ENCODE measurements at places on chromosomes 4 and X.

DNA sequence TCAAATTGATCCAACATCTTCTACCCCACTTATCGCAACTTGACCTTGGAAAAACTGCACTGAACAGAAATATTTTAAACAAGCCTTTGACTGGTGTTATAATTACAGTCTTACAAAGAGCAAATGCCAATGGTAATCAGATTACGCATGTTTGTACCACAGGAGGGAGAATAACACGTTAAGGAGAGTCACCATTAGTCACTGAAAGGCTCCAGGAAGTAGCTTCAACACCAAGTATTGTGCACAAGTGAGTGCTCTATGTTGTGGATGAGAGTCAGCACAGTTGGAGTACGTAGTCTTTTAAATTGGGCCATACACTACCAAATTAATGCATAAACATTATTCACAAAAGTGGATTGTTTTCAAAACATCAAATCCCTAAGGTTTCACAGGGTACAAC lies 1081.5 kb upstream of the TENM3 start:
- no peak for DNase-seq

GRCh38 chrX:140525448-140525847 lies 20.6 kb upstream of the SOX3 start:
- no peak for DNase-seq

DNA sequence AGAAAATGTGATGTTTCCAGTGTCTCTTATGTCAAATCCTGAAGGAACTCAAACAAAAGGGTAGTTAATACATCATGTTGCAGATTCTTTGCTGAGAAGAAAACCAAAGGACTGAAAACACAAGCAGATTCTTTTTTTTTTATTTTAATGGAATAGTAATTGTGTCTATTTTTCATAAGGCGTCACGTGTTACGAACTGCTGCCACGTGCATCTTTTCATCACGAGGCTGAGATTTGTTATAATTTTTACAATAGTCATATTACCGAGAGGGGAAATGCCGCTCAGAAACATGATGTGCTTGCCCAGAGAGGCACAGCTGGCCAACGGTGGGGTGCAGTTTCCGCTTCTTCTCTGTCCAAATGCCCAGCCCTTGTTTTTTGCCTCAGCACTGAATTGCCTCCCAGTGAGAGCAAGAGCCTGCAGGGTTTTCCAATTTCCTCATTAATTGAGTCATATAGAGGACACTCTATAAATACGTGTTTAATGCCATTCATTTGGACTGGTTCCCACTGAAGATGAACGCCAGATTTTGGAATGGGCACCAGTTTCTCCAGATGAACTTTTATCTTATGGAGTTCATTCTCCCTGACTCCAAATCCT lies 225.3 kb downstream of the STK32B start:
- no peak for DNase-seq

DNA sequence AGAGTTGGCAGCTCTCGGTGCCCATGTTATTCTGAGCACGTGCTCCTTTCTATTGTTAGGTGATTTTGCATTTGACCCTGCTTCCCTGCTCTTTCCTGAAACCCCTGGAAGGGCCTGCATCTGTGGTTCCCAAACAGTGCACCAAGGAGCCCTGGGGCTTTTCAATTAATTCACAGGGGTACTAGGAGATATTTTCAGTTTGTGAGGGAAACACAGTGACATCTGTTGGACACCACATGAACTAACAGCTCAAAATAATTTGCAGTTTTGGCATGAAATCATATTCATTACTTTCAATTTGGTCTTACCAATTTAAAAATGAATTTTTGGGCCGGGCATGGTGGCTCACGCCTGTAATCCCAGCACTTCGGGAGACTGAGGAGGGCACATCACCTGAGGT lies 156.6 kb downstream of the GATB start:
- DNase-seq, result no peak

- DNase-seq, result no peak
Measured at GRCh38 chr4:162523171-162523570, 359.4 kb upstream of the FSTL5 start.

DNA sequence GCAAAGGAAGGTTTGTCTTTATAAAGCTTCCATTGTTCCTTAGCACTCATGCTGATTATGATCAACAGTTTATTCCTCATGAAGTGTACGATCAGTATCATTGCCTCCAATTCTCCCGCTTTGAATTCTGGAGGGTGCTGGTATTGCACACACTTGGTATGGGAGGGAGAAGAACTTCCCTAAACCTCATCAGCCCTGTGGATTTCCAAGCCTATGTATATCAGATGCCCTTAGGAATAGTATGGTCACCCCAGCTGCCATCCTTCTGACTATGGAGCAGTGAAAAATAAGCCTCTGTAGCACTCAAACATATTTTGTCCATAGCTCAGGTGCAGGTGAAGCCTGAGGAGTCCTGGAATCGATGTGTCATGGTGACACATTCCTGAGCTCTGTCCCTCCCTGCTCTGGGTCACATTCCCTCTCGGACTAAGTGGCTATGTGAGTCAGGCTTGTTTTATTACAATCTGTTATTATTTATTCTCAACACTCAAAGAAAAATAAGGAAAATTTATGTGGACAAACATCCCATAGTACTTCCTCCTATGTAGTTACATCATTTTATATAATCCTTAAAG lies 2.0 kb upstream of the ZDHHC9 start:
- no peak for DNase-seq

DNA sequence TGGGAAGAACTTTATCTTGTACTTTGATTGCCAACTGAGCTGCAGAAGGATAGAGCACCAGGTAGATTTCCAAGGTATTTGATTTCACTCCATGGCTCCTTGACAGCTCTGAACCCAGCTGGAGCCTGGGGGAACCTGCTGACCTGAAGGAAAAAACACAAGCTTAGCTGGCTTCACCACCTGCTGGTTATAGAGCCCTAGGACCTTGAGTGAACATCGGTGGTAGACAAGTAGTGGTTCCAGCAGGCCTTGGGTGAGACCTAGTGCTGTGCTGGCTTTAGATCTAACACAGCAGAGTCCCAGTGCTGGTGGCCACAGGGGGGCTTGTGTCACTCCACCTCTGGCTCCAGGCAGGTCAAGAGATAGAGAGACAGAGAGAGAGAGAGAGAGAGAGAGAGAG lies 1102.6 kb downstream of the ADGRL3 start:
- DNase-seq, result no peak

All from stimulated activated CD8-positive, alpha-beta memory T cell treated with anti-CD3 and anti-CD28 coated beads, Interleukin-4, amount 100 ng/mL, for 4 hours (primary cell).